Nephron progenitor cell (in vitro differentiated cells): ENCODE measurements at places on chromosomes 16 and 17.

DNA sequence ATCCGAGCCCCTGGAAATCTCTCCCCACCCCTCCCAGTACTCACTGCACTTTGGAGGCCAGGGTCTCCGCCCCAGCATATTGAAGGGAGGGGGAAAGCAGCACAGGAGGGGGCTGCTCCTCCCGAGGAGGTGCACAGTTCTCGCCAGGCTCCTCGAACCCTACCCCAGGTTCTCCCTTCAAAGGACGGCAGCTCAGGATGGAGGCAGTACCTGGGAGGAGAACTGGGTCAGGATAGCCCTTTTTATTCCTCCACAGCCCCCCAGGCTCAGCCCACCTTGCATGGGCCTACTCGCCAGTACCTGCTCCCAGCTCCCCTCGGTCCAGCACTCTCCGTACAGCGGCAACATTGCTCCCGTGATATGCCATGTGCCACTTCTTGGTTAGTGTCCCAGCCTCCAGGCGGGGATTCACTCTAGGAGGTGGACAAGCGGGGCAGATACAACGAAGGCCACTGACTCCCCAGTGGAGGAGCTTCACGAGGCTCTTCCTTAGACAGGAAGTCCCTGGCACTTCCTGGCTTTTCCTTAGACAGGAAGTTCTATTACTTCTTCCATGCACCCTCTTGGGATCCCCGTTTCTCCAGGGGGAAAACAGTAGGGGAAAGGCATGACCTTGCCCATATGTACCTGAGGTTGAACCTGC is 2.1 kb upstream of the GPS2 start:
- DNase-seq, result no peak

GRCh38 chr16:75263963-75264445 is 12.6 kb upstream of the BCAR1 start:
- DNase-seq, result no peak

DNA sequence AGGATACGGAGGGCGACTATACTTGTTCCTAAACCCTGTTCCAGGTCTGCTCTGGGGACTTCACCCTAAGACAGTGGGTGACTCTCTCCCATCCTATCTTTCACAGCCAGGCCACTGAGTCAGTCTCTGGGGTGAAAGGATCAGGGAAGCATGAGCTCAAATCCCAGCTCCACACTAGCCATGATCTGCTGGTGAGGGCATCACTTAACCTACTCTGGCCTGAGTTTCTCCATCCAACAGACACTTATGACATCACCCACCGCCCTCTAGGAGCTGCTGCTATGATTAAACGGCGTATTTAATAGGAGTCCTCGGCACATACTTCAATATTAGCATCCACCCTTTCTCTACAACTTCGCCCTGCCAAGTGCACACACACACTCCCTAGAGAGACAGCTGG is 10.1 kb downstream of the GAST start:
- DNase-seq, result no peak

DNA sequence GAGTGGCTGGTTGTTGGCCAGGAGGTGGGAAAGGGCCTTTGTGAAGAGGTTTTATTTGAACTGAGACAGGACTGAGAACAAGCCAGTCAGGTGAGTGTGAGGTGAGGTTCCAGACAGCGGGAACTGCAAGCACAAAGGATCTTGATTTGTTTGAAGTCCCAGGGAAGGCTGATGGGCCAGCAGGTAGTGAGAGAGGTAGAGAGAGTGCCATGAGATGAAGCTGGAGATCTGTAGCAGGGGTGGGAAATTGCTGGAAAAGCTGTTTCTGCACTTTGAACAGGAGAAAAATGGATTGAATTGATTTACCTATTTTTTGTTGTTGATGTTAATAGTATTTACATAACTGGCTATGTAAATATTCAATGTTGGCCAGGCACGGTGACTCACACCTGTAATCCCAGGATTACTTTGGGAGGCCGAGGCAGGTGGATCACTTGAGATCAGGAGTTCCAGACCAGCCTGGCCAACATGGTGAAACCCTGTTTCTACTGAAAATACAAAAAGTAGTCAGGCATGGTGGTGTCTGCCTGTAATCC is 7.7 kb upstream of the DCTPP1 start:
- no peak for DNase-seq

DNA sequence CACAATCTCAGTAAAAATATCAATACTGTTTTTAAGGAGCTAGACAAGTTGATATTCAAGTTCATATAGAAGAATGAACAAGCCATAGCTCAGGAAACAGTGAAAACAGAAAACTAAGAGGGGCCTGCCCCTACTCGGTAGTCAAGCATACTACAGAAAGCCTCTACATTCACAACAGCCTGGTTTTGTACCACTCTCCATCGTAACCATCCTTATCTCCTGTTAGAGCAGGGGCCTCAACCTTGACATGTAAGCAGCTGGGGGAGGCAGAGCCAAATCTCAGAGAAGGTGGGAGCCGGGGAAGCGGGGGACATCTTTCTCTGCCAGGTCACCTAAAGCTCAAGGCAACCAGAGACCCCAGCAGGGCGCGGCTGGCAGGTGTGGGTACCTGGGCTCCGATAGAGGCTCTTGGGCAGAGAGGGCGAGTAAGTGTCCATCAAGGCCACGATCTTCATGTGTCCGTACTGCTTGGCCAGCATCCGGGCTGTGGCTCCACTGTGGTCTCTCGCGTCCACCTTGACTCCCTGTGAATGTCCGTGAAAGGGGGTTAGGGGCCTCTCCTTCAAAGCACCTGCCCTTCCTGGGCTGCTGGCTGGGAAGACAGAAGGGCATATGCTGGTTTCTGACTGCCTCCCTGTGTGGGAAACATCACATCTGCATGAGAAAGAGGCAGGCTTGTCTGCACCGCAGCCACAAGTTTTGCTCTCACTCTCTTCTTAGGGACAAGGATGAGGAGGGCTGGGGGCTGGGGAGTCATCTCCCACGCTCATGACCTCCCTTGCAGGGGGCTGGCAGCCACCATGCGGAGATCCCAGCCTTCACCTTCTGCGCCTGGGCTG is 20.2 kb downstream of the ANKS3 start:
- no peak for DNase-seq

- no peak for DNase-seq
Measured at GRCh38 chr16:57255686-57256415, 10.8 kb downstream of the ARL2BP start.

GRCh38 chr16:67675579-67675935 is 8.9 kb downstream of the C16orf86 start:
- DNase-seq, result no peak

DNA sequence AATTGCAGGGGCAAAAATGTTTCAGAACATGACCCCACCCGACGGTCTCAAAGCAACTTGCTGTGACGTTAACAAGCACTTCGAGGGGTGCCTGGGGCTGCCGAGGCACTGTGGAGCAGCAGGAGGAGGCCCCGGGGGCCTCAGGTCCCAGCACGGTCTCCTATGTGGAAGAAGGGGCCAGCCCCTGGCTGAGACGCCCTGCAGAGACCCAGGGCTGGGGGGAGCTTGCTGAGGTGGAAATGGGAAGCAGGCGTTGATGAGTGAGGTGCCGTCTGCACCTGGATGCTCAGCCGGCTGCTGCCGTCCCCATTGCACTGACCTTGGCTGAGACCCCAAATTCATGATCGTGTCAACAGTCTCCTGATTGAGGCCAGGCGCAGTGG is 46.5 kb downstream of the NT5M start:
- no peak for DNase-seq

GRCh38 chr16:50862818-50863643 is 121.1 kb downstream of the CYLD start:
- DNase-seq, result no peak

DNA sequence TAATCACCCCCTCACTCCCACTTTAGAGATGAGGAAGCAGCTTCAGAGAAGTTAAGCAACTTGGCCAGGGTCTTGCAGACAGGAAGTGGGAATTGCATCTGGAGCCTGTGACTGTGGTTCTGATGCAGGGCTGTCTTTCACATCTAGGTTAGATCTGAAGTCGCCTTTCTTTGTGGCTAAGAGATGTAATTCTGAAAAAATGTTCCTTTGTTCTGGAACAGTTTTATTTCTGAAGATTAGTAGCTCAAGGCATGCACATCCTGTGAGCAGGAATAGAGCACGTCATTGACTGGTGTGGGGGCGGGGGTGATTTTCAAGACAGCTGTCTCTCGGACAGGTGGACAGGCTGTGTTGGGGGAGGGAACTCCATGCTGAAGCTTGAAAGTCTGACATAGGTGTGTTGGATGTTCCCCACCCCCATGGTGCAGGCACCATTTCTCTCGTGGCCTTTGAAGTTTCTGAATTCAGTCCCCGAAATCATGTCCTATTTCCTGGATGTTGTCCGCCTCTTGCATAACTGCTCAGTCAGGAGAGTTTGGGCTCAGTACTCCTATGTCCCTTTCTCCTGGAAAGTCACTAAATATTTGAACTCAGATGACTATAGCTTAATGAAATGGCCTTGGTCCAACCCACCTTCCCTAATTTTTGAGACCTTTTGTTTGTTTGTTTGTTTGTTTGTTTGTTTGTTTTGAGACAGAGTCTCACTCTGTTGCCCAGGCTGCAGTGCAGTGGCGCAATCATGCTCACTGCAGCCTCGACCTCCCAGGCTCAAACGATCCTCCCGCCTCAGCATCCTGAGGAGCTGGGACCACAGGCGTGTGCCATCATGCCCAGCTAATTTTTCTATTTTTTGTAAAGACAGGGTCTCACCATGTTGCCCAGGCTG is 21.0 kb upstream of the HERPUD1 start:
- DNase-seq, result no peak

DNA sequence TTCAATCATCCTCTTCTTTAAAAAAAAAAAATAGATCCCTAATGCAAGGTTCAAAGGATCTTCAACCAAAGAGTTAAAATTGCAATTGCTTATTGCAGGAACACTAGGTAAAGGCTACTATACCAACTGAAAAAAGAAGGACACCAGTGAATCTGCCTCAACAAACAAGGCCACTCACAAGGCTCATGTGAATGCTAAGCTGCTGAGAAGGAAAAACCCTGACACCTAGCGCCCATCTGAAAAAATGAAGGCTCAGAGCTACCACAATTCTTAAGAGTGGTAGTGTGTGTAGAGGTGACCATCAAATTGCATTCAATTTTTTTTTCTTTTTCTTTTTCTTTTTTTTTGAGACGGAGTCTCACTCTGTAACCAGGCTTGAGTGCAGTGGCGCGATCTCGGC is 201.6 kb upstream of the C17orf78 start:
- DNase-seq, result peak; percentile 16
